ENCODE measurements at places on chromosomes 1 and 21.

DNA sequence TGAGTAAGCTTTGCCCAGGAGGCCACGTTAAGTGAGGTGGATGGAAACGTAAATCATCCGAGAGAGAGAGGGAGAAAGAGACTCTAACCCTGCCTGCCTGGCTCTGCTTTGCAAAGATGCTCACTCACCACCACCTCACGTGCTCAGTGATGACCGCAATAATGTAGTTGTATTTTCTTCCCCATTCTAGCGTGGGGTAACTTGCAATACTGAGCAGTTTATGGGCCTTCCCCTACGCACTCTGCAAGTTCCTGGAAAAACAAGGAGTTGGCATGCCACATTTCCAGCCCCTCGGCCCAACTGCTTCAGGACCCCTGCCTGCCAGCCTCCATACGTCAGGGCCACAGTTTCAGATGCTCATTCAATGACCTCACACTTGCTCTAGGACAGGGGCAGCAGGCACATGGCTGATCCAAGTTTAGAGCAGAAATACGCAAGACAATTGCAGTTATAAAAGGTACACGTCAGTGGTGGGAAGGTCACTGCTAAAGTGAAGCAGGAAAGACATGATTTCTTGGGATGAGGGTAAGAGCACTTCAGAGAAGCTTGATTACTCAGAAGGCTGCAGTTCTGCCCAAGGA is 112.5 kb upstream of the RAB4A start:
- no peak for DNase-seq

DNA sequence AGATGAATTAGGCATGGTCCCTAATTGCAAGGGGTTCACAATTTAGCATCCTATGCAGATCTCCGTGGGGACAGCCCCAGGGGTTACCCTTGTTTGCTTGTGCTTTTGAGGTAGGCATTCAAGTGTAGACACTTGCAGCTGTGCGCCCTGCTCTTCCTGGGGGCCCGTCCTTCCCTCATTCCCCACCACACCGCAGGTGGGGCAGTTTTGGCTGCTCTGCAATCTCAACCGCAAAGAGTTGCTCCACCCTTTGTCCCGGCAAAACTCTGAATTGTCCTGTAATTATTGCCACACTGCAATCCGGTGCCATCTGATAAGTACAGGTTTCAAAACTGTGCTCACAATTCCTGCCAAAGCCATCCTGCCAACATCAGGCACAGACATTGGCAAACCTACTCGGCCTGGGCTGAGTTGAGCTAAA is 65.4 kb upstream of the LYST start:
- no peak for DNase-seq

- no peak for DNase-seq
Observed at GRCh38 chr1:7152655-7153054, 367.4 kb downstream of the CAMTA1 start.

- peak; percentile 78 for DNase-seq
Observed at GRCh38 chr21:30234643-30235042, 18.7 kb upstream of the CLDN8 start.
